Hematopoietic multipotent progenitor cell treated with erythropoietin and hydrocortisone succinate and interleukin-3 and kit ligand, for 4 days (in vitro differentiated cells): ENCODE measurements at places on chromosomes 1 and 21.

DNA sequence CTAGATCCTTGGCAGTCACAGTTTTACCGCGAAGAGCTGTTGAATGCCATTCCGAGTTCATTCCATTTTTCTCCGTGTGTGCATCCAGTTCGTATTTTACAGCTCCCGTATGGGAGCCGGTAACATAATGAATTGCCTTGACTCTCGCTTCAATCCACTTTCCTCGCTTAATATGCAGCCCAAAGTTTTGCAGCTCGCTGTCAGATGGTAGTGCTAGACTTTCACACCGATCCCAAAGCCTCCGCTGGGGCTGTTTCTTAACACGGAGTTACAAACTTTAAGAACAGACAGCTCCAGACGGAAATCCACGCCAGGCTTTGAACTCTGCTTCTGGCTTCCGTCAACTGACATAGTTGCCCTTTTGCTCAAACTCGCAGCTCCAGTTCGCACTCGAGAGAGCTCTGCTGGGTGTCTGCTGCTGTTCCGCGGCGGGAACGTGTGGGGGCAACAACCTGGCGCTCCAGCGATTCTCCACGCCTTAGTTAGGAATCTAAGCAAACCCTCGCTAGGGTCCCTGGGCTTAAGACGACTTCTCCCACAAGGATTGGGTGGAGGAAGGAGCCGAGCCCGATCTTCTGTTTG, 3.5 kb upstream of the ARID1A start:
- DNase-seq = peak; percentile 99

DNA sequence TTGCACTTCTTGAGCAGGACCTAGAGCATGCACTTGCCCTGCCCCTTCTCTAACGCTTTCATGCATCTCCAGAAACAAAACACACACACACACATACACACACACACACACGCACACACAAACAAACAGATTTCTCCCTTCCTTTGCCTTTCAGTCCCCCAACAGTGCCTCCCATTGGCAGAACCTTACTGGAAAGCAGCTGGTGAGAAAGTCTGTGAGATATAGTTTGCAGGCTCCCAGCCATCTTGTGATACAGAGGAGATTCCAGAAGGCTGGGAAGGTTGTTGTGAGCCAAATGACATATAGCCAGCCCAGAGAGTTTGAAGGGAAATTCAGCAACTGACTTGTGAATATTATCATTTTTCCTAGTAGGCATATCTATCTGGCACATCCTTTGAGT, 35.9 kb upstream of the ZRANB2 start:
- DNase-seq = no peak

DNA sequence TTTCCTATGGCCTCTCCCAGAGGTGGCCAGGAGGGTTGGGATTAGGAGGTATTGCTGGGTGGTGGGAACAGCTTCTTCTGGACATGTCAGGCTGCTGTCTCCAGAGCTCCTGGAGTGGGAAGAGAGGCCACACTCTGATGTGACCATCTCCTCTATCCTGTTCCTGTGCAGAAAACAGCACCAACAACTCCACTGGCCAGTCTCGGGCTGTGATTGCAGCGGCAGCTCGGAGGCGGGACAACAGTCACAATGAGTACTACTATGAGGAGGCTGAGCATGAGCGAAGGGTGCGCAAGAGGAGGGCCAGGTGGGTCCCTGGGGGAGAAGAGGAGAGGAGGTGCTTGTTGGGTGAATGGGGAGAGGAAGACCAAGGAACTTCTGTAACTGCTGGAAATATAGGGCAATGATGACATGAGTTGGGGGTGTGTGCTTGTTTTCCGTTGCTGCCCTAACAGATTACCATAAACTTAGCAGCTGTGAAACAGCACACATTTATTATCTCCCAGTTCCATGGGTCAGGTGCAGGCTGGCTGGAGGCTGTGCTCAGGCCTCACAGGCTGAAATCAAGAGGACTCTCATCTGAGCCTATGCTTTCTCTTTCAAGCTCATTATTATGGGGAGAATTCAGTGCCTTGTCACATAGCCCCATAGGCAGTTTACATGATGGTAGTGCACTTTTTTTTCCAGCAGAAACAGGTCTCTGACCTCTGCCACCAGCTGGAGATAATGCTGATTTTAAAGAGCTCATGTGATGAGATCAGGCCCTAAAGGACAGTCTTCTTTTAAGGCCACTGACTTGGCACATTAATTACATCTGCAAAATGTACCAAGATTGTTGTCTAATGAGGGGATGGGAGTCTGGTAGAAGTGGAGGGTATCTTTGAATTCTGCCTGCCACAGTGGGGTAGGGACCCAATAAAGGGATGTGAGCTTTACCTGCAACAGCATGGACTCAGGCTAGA, 20.8 kb downstream of the VANGL2 start:
- DNase-seq = peak; percentile 43

- peak; percentile 35 for DNase-seq
Observed at GRCh38 chr1:228073857-228074545, 8.5 kb upstream of the ARF1 start.

DNA sequence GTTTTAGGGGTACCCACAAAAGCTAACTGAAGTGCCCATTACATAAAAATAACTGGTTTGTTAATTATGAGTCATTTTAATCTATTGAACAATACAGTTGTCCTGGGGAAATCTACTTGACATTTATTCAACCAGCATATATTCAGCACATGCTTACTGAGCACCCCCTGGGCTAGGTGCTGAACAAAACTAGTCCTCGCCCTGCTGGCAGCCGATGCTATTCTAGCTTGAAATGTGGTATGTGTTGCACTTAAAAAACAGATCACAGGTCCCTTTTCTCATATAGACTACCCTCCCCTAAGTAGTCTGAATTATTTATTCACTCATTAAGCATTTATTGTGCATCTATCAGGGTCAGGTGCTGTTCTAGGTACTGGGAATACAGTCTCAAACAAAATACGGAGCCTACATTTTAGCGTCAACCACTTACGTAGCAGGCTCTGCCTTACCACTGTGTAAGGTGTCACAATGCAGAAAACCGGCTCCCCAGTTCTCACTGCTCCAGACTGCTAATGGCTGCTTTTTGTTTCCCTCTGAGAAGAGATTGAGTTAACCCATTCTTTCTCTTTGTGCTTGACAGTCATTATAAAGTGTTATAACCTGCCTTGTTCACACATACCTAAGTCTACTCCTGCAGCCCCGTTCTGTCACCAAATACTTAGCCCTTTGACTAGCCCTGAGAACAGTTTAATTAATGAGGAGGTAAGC, 57.1 kb downstream of the ADCY10 start:
- DNase-seq = no peak
